ENCODE measurements at places on chromosomes 6 and 20.

GRCh38 chr6:158868890-158869825 lies 50.0 kb upstream of the EZR start:
- no peak for DNase-seq

- DNase-seq = no peak
Observed at GRCh38 chr6:144140867-144141266, 9.4 kb upstream of the STX11 start.

GRCh38 chr6:21740376-21741124 lies 147.0 kb downstream of the SOX4 start:
- DNase-seq = no peak

GRCh38 chr20:11120431-11120830 lies 446.6 kb upstream of the JAG1 start:
- DNase-seq = no peak

GRCh38 chr20:50708845-50709635 lies 17.7 kb upstream of the RIPOR3 start:
- no peak for DNase-seq

DNA sequence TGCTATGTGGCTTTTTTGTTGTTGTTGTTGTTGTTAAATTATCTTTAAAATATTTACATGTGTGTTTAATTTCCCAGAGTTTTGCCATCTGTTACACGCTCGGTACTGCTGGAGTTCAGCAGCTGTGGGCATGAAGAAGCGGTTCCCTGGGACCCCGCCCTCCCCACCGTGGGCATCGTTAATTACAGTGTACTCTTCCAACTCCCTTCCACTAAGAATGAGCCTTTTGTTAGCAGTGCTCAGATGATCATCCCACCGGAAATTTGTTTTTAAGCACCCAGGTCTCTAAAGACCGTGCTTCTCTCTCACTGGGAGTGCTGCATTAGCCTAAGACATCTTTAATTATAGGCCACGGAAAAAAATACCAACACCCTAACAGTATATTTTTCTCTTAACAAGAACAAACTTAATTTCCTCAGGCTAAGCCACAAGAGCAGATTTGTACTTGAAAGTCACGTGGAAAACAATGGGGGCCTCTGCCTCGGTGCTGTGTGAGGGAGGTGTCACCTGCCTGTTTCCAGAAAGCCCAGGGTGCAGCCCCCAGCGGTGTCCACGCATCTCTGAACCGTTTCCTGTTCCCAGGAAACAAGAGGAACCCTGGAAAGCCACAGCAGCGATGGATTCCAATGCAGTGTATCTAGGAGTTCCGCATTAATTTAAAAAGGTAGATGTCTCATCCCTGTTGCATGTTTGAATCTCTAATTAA lies 113.3 kb upstream of the FRMD1 start:
- DNase-seq = no peak

DNA sequence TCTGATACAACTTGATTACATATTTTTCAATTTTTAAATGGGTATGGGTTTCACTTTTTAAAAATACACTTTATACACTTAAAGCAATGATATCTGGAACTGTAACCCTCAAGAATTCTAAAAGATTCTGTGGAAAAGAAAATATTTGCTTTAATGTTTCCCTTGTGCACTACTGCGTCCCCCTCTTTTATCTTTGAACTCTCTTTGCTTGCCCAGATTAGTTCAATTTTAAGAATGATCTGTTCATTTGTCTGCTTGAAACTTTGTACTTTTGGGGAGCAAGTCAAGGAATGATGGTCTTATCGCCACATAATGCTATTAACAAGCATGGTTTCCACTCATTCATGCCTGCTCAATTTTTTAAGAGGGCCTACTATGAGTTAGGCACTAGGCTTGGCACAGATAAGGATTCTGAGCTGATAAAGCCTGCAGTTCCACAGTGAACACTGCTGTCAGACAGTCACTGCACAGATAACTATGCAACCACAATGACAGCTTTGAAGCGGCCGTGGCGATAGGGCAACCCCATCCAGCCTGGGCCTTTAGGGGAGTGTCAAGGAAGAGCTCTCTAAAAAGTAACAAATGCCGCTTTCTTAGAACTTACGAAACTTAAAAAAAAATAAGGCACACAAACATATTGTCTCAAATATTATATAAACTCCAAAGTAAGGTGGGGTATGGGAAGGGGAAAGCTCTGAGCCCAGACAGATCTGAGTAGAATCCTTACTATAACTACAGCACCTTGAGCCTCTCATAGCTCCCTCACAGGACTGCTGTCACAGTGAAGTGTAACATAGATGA lies 29.7 kb downstream of the FYN start:
- DNase-seq = peak; percentile 59

GRCh38 chr6:152130441-152130840 lies 323.0 kb downstream of the ESR1 start:
- DNase-seq = no peak

Measured in effector CD4-positive, alpha-beta T cell (primary cell).